ENCODE measurements at places on chromosomes 12 and 14. TPM values are rescaled to one million over a fixed set of nuclear protein-coding genes. Genes with fewer than 3 reads are reported as not detected.
A peak's percentile ranks its signal among the peaks of the same experiment; 100 is the strongest.

The PRIM1 gene
- total RNA-seq, result 69.2 TPM

The SIX6 gene
- total RNA-seq, result not detected

The SELPLG gene
- 47.4 TPM for total RNA-seq

The ORAI1 gene
- 61.8 TPM for total RNA-seq

The KRR1 gene
- total RNA-seq, result 141 TPM

The SRGAP1 gene
- 0.21 TPM for total RNA-seq

The TBX5 gene
- total RNA-seq, result not detected

The GPR135 gene
- 2.0 TPM for total RNA-seq

- H3K4me1 ChIP-seq, result peaks cover 27% of the 10 kb centered on the region
- H3K27ac ChIP-seq, result peak overlapping the region; percentile 99
- peak overlapping the region; percentile 99 for H3K4me3 ChIP-seq
- peaks cover 30% of the 10 kb centered on the region for H3K36me3 ChIP-seq
- DNase-seq, result no peak
Measured at GRCh38 chr12:110501399-110501751, 536 bp downstream of the VPS29 start.

- H3K27me3 ChIP-seq, result peaks cover 7% of the 10 kb centered on the region
- no peak overlapping the region for H3K27ac ChIP-seq
- no peak for DNase-seq
- peaks cover 2% of the 10 kb centered on the region for H3K36me3 ChIP-seq
- no peaks in the 10 kb centered on the region for H3K4me1 ChIP-seq
Measured at GRCh38 chr12:1576410-1577241, 17.8 kb downstream of the FBXL14 start.

DNA sequence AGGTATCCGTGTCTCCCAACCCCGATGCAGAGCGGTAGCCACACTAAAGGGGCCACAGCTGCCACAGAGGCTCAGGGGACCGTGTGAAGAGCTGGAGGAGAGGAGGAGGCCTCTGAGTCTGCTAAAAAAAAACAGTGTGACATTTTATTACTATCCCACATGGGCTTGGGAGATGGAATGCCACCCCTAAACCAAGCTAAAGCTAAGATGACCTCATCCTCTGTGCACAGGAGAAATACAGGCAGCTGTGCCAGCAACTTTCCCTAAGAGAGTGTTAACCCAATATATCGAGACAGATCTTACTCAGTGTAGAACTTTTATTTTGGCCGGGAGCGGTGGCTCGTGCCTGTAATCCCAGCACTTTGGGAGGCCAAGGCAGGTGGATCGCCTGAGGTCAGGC lies 18.0 kb downstream of the BCL2L14 start:
- H3K27ac ChIP-seq, result no peak overlapping the region
- H3K4me1 ChIP-seq, result no peaks in the 10 kb centered on the region
- no peak overlapping the region for H3K4me3 ChIP-seq
- H3K27me3 ChIP-seq, result no peaks in the 10 kb centered on the region
- DNase-seq, result no peak

DNA sequence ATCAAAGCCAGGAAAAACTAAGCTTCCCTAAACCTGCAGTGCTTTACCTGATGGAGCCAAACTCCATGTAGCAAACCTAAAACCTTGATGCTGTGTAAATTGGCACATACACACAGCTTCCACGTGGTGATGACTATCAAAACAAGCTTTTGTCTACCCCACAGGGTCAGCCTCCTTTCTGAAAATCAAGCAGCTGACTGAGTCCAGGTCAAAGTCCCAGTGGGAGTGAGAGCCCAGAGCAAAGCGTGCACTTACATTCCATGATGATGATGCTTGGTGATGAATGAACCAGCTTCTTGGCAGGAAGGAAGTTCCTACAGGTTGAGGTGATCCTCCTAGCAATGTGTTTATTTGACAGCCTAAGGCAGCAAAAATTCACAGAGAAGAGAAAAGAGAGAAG lies 630.0 kb upstream of the TBX3 start:
- H3K27me3 ChIP-seq, result no peaks in the 10 kb centered on the region
- H3K4me3 ChIP-seq, result no peak overlapping the region
- no peak for DNase-seq
- no peaks in the 10 kb centered on the region for H3K36me3 ChIP-seq
- H3K4me1 ChIP-seq, result no peaks in the 10 kb centered on the region

DNA sequence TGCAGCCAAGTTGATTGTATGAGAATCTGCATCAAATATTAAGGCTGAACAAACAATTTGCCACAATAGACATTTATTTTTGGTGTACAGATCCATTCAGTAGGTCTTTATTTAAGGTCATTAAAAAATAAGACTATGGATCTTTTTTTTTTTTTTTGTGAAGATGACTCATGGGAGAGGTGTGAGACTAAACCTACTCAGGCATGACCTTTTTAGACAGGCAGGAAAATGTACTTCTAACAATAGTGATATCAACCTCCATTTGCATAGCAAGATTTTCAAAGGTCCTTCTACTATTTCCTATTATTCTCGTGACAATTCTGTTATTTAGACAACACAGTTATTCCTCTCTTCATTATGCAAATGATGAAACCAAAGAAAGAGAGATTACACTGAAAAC lies 39.9 kb upstream of the PTPRR start:
- no peak overlapping the region for H3K27ac ChIP-seq
- H3K27me3 ChIP-seq, result no peaks in the 10 kb centered on the region
- no peaks in the 10 kb centered on the region for H3K4me1 ChIP-seq
- no peak overlapping the region for H3K4me3 ChIP-seq
- H3K36me3 ChIP-seq, result no peaks in the 10 kb centered on the region

DNA sequence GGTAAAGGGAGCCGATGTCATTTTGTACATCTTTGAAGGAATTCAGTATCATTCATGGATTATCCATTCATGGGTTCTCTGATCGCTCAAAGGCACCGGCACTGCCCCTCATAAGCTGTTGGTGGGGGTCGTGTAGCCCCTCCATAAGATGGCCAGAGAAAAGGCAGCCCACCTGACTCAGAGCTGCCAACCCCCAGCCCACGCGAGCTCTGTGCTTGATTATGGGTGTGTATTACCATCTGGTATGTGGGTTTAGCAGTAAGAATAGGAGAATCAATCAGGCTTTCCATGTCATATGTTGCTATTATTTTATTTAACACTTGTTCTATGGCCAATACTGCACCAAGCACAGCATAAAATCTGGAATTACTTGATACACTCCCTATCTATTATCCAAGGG lies 32.1 kb upstream of the AMIGO2 start:
- H3K4me3 ChIP-seq, result peak overlapping the region; percentile 28
- peaks cover 40% of the 10 kb centered on the region for H3K36me3 ChIP-seq
- peaks cover 21% of the 10 kb centered on the region for H3K4me1 ChIP-seq
- no peaks in the 10 kb centered on the region for H3K27me3 ChIP-seq
- peak overlapping the region; percentile 73 for H3K27ac ChIP-seq
- DNase-seq, result no peak

DNA sequence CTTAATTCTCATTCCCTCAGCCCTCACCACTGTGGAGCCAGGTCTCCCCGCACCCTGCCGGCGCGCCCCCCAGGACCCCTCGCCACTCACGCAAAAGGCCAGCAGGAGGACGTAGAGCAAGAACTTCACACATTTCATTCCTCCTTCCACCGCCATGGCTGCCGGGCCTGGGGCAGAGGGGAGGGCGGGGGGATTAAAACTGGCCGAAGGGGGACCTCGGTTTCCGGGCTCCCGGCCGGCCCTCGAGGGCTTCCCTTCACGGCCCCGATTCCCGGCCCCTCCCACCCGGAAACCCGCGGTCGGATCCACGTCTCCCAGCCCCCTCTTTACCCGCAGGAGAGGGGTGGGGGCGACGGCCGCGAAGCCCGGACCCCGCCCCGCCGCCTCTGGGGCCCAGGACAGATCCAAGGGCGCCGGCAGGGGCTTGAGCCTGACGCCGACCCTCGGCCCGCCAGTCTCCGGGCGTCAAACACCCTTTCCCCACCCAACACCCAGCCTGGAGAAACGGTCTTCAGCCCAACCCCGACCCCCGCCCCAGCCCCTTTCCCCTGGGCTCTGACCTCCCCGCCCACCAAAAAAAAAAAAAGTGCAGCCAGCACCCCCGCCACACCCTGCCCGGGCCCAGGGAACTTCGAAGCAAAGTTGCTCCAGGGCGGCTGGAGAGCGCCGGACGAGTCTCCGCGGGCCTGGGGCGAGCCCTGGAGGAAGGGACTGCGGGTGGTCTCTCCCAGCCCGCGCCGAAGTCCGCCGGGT lies 447 bp downstream of the CD63 start:
- H3K4me3 ChIP-seq, result peak overlapping the region; percentile 92
- H3K36me3 ChIP-seq, result peaks cover 28% of the 10 kb centered on the region
- no peaks in the 10 kb centered on the region for H3K27me3 ChIP-seq
- H3K4me1 ChIP-seq, result peaks cover 36% of the 10 kb centered on the region
- peak; percentile 74 for DNase-seq

- no peaks in the 10 kb centered on the region for H3K27me3 ChIP-seq
- no peaks in the 10 kb centered on the region for H3K36me3 ChIP-seq
- H3K27ac ChIP-seq, result no peak overlapping the region
- peaks cover 8% of the 10 kb centered on the region for H3K4me1 ChIP-seq
Measured at GRCh38 chr14:66293533-66294105, 192.6 kb upstream of the CCDC196 start.

GRCh38 chr14:69154779-69155178 lies 1.9 kb upstream of the DCAF5 start:
- no peak overlapping the region for H3K4me3 ChIP-seq
- H3K36me3 ChIP-seq, result peaks cover 2% of the 10 kb centered on the region
- H3K27ac ChIP-seq, result peak overlapping the region; percentile 48
- no peak for DNase-seq

DNA sequence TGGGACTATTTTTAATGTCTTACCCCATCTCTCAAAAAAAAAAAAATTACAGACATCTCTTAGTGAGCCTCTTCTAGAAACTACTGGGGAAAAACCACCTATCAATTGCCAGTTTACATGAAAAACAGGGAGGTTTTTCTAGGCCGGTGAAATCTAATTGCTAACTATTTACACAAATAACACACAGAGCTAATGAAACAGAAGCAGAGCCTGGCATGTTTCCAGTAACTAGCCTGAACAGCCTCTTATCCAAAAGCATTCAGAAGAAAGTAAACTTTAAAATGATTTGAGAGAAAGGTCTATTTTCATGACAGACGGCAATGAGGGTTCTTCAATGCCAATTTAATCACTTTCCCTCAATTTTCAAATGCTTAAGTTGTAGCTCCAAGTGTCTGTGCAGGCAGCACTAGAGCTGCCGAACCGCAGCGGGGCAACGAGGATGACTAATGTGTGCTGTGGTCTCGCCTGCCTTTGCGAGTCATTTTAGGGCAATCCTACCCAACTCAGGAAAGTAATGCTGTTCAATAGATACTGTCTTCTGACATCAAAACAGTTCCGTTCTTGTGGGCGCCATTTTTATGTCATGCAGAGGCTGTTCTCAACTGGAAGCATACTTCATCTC lies 84.6 kb downstream of the SETD3 start:
- peaks cover 5% of the 10 kb centered on the region for H3K4me1 ChIP-seq
- H3K4me3 ChIP-seq, result no peak overlapping the region
- H3K27me3 ChIP-seq, result no peaks in the 10 kb centered on the region
- no peak overlapping the region for H3K27ac ChIP-seq

GRCh38 chr12:113220593-113221180 lies 577 bp upstream of the TPCN1 start:
- peak overlapping the region; percentile 94 for H3K27ac ChIP-seq
- DNase-seq, result no peak
- no peaks in the 10 kb centered on the region for H3K27me3 ChIP-seq
- H3K4me3 ChIP-seq, result peak overlapping the region; percentile 94
- peaks cover 1% of the 10 kb centered on the region for H3K36me3 ChIP-seq
- peaks cover 32% of the 10 kb centered on the region for H3K4me1 ChIP-seq

DNA sequence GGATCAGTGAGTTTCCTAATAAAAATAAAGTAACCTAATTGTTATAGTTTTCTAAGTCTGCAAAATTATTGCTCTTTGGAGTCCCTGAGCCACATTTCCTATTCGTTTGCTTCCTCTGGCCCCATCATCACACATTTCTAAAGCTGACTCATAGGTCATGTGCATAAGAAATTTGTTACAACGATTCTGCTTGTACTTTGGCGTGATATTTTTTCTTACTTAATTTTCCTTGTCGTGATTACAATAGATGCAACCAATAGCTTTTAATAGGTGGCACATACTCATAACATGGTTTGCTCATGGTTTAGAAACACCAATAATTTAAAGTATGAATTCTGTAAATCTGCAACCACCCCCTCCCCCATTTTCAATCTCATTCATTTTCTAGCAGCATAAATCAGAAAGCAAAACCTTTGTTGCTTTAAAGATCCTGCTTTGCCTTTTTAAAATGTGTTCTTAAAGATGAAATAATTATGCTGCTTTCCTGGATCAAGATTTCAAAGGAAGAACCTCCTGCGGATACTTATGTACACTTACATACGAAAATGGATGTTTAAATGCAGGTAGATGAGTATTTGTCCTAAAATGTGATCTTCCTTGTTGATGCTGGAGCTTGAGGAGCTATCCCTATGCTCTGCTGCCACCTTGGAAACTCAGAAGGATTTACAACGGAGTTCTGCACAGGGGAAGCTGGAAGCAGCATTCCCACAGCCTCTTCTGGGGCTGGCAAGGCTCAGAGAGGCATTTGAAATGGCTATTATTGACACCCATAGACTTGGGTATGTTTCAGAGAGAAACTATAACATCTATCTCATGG lies 1.7 kb upstream of the FLRT2 start:
- no peak for DNase-seq
- peaks cover 49% of the 10 kb centered on the region for H3K27me3 ChIP-seq
- H3K36me3 ChIP-seq, result peaks cover 4% of the 10 kb centered on the region

DNA sequence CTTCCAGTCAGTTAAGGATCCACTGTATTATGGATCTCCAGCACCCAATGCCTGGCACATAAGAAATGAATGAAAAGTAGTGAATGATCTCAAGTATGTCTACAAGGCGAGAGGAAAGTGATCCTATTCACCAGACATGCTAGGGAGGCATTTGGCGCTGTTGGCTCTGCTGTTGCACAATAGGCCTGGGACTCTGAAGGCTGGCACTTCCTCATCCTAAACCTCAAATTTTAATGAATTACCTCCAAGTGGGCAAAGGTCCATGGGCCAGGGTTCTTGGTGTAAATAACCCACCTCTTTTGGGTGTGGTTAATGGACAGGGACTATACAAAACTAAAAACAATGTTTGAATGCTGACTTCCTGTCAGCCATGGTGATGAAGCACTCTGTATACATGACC lies 173.4 kb upstream of the PZP start:
- H3K27me3 ChIP-seq, result no peaks in the 10 kb centered on the region
- H3K27ac ChIP-seq, result no peak overlapping the region
- H3K36me3 ChIP-seq, result no peaks in the 10 kb centered on the region
- no peaks in the 10 kb centered on the region for H3K4me1 ChIP-seq
- DNase-seq, result no peak

DNA sequence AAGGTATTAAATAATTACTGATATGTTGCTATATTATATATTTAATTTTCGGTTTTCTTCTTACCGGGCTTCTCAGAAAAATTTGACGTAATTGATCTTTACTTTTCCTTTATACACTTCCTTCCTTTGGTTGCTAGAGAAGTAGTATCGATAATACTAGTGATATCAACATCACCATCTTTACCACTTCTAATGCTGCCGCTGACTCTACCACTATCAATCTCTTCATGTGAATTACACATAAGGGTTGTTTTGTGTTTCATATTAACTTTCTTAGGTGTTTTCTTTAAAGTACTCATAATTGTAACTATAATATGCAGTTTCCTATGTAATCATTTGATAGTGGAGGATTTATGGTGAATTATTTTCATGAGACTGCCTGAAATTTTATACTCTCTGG lies 30.9 kb upstream of the KLRF1 start:
- peaks cover 57% of the 10 kb centered on the region for H3K4me1 ChIP-seq
- no peaks in the 10 kb centered on the region for H3K27me3 ChIP-seq
- H3K4me3 ChIP-seq, result peak overlapping the region; percentile 81
- H3K36me3 ChIP-seq, result peaks cover 2% of the 10 kb centered on the region
